CD4-positive, alpha-beta T cell treated with Interleukin-21 for 1 hour (primary cell): ENCODE measurements at places on chromosomes 11 and 22.

DNA sequence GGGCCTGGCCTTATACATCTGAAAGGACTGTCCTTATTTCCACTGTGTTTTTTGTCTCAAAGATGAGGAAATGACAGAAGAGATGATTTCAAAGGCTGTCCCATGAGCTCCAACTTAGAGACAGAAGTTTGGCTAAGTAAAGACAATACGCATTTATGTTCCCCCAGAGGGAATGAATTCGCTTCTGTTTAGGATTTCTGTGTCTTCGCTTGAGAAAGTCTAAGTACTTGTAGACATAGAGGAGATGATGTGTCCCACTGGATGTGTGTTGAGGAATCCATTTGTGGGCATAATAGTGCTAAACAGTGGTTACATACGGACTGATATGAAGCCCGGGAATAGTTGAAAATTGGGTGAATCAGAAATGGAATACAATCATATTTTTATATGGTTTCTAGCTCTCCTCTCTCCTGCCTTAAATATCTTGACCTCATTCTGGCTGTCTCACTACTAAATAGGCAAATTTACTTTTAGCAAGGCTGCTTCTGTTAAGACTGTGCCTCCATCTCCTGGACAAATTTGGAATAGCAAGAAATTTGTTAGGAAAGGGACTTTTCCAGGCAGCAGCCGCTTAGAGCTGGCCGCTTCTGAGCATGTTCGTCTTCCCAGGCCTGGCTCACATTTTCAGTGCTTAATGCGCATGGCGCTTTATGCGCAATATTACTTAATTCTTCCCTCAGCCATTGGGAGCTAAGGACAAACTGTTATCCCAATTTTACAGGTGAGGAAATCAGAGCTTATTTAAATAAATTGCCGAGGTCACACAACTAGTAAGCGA lies 1.9 kb upstream of the PEX26 start:
- peak; percentile 82 for DNase-seq

GRCh38 chr11:127274328-127274676 lies 273.7 kb upstream of the KIRREL3 start:
- no peak for DNase-seq

DNA sequence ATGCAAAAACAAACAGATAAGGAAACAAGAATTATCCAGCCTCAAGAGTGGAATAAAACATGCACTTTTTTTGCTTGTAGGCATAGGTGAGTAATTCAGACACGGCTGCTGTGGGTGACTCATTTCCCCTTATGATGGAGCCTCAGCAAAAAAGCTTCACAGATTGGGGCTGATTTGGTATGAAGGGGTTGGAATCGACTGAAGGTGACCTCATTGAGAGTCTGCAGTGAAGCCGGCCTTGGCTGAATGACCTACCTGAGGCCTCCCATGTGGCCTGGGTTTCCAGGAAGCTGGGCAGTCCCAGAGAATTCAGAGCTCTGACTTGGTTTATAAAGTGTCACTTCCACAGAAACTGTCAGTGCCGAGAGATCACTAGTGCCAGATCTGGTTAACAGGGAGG lies 34.2 kb upstream of the VPREB1 start:
- DNase-seq, result no peak

GRCh38 chr11:47593934-47594855 lies at the start of gene C1QTNF4:
TSS of gene C1QTNF4 (minus strand) at chr11:47594411. CDS start at chr11:47590810, 3,601 bp downstream.
- no peak for DNase-seq

DNA sequence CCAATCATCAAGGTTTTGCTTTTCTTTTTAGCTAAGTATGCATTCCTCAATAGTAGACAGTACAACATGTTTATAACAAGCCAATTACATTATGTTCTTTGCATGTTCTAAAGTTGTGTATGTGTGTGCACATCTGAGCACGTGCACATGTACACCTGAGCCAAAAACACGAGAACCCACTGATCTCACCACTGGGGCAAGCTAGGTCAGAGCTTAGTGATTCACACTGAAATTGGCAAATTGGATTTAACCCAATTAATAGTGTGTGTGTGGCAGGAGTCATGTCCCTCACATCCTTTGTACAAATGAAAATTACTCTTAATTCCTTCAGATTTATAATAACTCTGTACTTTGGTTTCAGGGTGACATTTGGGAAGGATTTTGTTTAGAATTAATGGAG lies 145.7 kb upstream of the TEAD1 start:
- no peak for DNase-seq
